Stimulated activated CD8-positive, alpha-beta memory T cell treated with anti-CD3 and anti-CD28 coated beads, Interleukin-7, amount 100 ng/mL, for 1 hour (primary cell): ENCODE measurements at places on chromosomes 13 and 19.

- DNase-seq, result no peak
These were observed 18.3 kb downstream of the ATP4B start for GRCh38 chr13:113639616-113640262.

- no peak for DNase-seq
These were observed 6.4 kb downstream of the KMT5C start for GRCh38 chr19:55345818-55346724.

DNA sequence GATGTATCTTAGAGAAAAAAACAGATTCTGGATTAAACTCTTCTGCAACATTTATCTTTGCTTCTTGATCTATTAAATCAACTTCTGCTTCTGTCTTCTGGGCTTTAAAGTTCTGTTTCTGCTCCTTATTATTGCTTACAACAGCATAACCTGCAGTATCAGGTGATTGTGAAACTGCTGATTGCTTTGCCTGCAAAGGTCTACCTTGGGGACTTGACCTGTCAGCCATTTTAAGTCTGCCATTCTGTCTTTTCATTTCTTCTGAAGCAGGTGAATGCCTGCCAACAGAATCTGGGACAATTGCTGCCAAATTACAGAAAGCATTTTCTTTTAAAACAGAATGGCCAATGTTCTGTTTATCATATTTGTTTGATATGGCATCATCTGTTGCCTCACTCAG, 31.1 kb downstream of the TEX30 start:
- no peak for DNase-seq

DNA sequence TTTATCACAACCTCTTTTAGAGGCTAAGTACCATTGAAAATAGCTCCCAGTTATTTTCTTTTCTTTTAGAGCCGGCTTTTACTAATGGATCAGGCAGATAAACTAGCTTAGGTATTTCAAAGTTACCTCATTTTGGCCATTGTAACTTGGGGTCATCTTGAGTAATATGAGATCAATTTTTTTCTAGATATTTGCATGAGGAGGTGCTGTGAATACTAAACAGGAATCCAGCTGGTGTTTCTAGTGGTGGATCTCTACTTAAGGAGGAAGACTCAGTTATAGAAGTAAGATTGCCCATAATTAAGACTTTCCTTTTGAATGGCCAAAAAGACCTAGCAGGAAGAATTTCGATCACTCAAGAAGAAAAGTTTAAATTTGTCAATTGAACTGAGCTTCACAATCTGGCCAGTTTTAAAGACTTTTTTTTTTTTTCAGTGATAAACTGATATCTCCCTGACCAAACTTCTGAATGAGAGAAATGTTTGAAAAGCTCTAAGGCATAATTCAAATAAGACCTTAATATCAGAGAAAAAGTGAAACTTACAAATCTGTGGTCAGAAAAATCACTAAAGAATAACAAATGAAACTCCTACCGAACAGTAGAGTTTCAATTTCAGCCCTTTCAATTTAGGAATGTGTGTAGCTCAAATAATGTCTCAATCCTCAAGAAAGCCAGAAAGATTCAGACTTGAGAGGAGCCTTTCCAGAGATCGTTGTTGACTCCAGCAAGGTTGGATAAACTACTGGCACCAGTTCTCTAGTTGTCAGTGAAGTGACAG, 11.6 kb upstream of the NAA16 start:
- no peak for DNase-seq

DNA sequence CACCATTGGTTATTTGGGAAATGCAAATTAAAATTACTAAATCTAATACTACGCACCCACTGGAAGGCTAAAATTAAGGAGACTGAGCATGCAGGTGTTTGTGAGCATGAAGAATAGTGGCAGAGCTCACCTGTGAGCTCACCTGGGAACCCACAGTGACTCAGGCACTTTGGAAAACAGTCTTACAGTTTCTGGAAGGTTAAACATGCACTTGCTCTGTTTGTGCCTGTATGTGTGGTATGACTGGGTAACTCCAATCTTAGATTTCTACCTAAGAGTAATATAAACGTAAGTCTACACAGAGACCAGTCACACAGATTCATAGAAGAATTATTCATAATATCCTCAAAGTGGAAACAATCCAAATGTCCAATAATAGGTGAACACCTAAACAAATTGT, 318.8 kb downstream of the ATP8A2 start:
- no peak for DNase-seq

DNA sequence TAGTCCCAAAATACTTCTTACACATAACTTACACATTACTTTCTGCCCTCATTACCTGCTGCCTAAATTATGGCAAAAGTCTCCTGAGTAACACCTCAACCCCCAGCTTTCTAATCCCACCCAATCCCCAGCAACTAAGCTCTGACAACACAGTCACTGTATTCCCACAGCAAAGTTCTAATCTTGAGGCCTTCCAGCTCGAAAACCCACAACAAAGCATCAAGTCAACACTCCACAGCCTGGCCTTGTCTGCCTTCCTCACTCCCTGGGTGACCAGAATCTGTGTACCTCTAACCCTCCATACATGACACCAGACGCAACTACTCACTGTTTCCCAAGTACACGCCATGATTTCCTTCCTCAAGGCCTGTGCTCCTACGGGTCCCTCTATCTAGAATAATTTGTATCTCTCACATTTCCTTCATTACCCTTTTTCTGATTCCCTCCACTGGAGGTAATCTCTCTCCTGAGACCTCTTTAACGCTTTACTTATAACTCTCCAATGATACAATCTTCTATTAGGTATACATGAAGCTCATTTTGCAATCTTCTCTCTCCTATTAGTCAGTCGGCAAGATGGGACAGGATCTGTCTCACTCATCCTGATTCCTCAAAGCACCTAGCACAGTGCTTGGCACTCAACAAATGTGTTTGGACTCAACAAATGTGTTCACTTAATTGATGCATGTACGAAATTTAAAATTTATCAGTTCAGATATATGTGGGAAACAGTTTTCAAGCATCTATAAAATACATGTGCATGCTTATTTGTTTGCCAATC, 87.6 kb upstream of the DOCK9 start:
- no peak for DNase-seq

DNA sequence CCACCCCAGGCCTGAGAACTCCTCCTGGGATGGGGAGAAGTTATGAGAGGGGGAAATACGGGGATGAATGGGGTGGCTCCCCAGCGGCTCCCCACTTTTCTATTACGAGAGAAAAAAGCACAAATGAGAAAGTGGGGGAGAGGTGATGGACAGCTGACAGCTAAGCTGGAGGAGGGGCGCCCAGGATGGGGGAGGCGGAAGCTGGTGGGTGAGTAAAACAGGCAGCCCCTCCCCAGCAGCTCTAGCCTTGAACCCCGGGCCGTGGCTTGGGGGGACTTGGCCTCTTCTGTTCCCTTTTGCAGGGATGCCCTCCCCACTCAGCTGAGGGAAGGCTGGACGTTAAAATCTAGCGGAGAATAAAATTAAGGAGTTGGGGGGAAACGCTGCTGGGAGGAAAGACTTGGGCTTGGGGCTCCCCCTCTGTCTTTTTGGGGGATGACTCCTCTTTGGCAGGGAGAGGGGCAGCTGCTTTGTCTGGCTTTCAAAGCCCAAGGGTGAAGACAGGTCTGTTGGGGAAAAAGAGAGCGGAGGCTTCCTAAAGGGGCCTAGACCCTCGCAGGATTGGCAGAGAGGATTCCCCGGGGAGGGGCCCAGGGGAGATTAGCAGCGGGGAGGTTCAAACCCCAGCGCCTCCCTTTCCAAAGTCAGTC, 1.4 kb upstream of the SAMD1 start:
- no peak for DNase-seq

DNA sequence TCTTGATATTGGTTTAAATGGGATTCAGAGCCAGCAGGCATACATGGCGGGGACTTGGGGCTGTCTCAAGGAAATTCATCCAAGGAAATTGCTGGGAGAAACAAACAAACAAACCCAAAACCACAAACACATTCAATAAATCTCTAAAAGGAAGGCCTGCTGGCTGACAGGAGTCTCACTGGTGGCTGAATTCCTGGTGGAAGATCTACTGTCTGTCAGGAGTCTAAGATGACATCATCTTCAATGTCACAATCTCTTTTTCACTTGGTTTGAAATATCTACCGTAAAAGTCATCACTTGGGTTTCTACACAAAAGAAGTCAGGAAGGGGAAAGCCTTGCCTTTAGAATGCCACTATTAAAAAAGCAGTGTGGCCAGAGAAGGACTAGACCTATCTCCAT, 87.9 kb downstream of the KLF5 start:
- DNase-seq, result no peak

GRCh38 chr13:109312399-109312798, 474.0 kb downstream of the IRS2 start:
- DNase-seq, result no peak

GRCh38 chr19:29211562-29212355, 1.2 kb downstream of the UQCRFS1 start:
- DNase-seq, result no peak

DNA sequence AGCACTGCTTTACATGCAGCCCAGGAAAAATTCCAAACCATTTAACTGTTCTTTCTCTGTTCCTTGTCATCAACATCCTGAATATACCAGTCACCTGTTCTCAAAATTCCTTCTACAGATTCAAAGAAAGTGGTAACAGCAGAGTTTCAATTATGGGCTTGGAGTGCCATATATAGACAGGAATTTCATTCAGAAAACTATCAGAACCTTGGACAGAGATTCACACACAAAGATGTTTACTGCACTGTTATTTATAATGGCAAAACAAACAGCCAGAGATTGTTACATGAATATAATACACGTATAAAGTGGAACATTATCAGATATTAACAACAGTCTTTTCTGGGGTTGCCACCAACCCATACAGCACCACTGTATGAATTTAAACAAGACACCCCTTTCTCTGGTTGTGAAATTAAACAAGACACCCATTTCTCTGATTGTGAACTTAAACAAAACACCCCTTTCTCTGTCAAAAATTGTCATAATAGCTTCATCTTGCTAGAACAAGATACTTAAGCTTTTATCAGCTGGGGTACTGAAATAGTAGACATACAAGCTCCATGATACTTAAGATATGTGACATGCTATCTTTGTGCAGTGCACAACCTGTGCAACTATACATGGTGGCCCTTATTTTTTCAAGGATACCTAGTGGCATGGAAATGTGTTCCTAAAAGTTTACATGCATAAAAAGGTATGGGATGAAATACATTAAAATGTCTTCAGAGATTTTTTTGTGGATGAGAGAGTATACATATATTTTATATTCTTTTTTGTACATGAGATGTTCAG, 12.6 kb downstream of the CACNA1A start:
- no peak for DNase-seq

GRCh38 chr13:31930901-31931522, 100.6 kb upstream of the FRY start:
- DNase-seq, result no peak

DNA sequence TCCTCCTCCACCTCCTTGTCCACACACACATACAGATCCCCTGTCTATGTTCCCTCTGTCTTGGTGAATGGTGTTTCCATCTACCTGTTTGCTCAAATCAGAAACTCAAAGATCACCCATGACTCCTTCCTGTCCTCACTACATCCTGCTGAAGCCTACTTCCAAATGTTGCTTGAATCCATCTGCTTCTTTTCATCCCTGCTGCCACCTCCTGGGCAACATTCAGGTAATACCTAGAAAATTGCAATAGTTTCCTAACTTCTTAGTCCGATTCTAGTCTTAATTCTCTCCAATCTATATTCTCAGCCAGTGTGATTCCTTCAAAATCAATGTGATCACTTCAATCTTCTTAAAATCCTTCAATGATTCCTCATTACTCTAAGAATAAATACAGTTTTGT, 155.5 kb upstream of the STARD13 start:
- DNase-seq, result no peak

DNA sequence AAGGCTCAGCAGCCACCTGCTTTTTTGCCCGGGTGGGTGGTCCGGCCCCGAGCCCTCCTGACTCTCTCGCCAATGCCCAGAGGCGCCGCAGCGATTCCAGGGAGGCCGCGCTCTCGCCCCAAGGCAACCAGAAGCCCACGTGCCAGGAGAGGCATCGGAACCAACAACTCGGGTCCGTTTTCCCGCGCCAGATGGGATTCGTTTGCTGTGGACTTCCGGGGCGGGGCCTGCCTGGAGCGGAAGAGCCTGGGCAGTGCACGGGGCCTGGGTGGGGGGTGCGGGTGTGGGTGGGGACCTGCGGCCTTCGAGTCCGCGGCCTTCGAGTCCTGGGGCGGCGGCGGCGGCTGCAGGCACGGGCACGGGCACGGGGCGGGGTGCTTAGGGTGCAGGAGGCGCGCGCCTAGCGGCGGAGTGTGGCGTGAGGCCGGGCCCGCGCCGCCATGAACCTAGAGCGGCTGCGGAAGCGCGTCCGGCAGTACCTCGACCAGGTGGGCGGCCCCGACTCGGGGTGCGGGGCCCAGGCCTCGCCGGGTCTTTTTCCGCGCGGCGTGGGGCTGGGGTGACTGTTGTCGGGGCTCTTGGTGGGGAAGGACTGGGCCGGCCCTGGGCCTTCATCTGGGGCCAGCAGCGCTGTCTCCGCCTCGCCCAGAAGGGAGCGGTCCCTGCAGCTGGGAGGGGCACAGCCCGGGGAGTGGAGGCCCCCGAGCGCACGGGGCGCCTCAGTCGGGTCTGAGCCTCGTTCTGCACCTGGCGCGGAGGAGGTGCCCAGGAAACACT, at the start of gene CDC16:
CDC16 (plus strand) TSS at position 253 of the 777 bp plus-strand sequence; CDS start at position 441, 188 bp downstream.
- DNase-seq, result peak; percentile 71

GRCh38 chr19:33797802-33798671, 1.4 kb downstream of the KCTD15 start:
- no peak for DNase-seq

DNA sequence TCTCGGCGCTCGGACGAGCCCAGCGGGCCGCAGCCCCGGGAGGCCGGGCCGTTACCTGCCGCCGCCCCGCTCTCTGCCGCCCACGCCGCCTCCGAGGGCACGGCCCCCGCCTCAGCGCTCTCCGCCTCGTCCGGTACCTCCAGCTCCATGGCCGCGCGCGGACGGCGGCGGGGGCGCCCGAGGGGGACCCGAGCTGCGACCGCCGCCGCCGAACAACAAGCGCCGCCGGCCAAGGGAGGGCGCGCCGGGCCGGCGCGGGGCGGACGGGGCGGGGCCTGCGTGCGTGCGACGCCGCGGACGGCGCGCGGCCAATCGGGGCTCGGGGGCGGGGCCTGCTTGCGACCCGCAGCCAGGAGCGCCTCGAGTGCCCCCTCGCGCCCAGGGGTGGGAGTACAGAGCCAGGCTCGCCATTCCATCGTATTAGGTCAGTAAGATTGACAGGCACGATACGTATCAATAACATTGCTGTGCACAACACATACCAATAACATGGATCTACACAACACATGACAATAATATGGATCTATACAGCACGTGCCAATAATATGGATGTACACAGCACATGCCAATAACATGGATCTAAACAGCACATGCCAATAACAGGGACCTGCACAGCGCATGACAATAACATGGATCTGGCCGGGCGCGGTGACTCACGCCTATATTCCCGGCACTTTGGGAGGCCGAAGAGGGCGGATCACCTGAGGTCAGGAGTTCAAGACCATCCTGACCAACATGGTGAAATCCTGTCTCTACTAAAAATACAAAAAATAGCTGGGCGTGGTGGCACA, at the start of gene PIP5K1C:
PIP5K1C (minus strand) TSS at position 227 of the 791 bp plus-strand sequence; CDS start at position 149, 78 bp downstream.
- peak; percentile 88 for DNase-seq
